Immature natural killer cell (primary cell): ENCODE measurements at places on chromosomes 1 and 21.

GRCh38 chr1:178528228-178528952, 15.5 kb downstream of the TEX35 start:
- no peak for DNase-seq

- DNase-seq: no peak
Measured at GRCh38 chr1:248750496-248750895, 5.1 kb downstream of the LYPD8 start.

DNA sequence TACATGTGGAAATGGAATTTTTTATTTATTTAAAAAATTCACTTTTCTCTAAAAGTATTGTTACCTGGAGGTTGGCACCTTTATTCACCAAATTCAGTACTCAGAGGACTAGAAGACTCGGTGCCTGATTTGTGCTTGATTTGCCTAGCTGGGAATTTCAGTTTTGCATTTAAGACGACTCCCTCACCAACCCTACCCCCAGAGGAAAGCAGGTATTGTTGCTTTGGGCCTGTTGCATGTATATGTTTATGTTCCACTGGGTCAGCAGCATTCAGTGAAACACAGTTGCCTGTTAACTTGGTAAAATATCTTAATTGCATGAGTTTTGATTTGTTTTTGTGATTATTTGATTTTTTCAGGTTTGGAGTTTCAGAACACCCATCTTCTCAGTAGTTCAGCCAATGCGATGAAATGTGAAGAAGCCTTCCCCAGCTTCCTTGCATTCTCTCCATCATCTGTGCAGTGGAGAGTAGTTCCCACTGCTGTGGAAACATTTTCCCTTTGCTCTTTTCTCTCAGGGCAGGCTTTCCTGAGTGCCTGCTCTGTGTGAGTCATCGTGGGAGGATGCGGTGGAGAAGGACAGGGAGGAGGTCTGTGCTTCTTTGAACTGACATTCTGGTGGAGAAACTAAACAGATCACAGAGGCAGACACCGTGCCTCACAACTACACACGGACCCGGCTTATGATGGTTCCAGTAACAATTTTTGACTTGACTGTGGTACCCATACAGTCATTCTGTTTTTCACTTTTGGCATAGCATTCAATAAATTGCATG, 6.4 kb downstream of the ADARB1 start:
- DNase-seq: no peak

DNA sequence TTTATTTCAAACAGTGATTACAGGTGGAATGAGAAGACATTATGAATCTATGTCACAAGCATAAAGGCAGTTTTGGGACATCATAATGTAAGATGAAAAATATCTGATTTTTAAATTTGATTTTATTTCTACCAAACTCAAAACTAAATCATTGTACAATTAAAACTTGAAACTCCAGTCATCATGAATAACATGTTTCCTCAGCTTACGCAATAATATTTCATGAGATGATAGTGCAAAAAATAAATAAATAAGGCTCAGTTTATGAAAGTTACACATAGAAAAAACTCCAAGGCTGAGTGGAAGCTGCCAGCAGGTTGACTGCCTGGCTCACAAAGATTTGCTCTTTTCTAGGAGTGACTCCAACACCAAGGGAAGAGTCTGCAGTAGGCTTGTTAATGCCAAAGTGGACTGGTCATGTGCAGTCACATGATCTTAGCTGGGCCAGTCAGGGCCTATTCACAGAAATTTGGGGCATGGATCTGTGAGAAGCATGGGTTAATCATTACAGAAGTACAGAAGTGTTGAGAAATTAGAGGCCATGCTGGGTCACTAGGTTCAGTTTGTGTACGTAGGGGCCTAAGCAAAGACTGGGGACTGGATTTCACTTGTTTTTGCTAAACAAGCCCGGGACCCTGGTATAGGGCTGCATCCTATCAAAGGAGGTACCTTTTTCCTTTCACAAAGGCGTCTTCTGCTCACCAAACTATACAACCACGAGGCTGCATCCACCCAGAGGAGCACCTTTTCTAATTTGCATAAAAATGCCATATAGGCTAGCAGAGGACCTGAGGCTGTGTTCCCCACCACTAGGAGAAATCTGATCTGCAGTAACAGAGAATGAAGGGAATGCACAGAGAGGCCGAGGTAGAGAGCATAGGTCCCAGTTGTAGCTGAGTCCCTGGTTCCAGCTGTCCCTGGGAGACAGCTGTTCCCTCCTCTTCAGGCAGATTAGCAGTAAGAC, 4.9 kb upstream of the ABCA4 start:
- DNase-seq: no peak

- DNase-seq: no peak
Measured at GRCh38 chr1:101219924-101220870, 16.6 kb upstream of the S1PR1 start.
